ENCODE measurements at places on chromosomes 2 and 18.

GRCh38 chr2:50026236-50026635 lies 871.9 kb upstream of the FSHR start:
- DNase-seq = no peak

GRCh38 chr2:148660999-148661398 lies 16.4 kb downstream of the EPC2 start:
- no peak for DNase-seq

- peak; percentile 52 for DNase-seq
Observed at GRCh38 chr2:127024769-127025358, 82.1 kb downstream of the BIN1 start.

DNA sequence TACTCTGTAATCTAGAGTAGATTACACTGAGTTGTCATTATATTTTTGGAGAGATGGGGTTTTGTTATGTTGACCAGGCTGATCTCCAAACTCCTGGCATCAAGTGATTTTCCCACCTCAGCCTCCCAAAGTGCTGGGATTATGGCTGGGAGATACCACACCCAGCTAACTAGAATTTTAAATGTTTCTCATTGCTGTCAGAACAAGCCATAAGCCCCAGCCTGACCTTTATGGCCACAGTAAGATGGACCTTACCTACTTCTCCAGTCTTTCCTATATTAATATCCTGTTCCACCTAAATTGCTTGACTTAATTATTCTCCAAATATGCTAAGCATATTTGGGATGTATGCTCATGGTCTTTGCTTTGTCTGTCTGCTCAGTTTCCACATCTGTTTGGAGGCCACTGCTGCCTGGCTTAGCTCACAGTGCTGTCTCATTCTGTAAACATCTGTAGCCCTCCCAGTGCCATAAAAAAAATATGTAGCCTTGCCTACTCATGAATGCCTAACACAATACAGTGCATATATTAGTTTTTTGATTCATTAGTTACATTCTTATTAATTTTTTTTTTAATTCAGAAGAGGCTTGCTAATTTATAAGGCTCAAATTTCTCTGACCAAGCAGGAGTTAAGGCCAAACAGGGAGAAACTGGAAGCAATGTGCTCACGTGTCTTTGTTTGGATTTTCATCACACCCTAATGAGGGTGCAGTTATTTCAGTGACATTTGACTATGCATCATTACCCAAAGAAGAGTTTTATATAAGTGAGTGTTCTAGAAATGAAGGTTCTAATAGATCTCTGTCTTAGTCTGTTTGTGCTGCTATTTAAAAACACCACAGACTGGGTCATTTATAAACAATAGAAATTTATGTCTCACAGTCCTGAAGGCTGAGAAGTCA lies 45.3 kb upstream of the PSME4 start:
- peak; percentile 56 for DNase-seq

- no peak for DNase-seq
Observed at GRCh38 chr2:11456251-11456650, 9.7 kb downstream of the E2F6 start.

- DNase-seq = no peak
Observed at GRCh38 chr2:237171881-237172280, 86.2 kb downstream of the COPS8 start.

DNA sequence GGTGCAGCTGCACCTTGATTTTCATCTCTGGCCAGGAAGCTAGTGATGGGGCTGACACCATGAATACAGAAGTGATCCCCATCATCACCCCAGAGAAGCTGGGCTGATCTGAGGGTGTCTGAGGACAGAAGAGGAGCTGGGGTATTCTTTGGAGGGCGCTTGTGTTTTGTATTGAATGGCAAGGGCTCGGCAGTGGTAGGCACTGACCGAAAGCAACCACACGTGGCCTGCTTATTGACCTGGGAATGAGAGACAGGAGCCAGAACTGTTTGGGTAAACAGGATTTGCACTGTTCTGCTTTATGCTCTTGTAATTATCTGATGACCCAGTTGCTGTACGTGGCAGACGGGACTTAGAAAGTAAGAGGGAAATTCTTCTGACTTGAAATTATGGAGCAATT lies 62.6 kb upstream of the RPL31 start:
- no peak for DNase-seq

GRCh38 chr2:28658369-28658768 lies 93.3 kb upstream of the PPP1CB start:
- DNase-seq = peak; percentile 71

GRCh38 chr2:196143730-196144131 lies 27.6 kb downstream of the STK17B start:
- DNase-seq = no peak

- no peak for DNase-seq
Observed at GRCh38 chr2:127448526-127448925, 30.3 kb downstream of the PROC start.

DNA sequence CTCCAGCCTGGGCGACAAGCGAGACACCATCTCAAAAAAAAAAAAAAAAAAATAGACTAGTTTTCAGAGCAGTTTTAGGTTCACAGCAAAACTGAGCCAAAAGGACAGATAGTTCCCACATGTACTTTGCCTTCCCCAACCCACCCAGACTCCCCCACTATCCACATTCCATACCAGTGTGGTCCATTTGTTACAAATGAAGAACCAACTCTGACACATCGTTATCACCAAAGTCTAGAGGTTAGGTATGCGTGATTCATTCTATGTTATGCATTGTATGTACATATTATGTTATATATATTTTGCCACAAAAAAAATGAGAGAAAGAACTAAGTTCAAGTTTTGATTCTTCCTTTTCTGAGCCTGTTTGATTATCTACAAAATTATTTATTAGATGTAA lies 3.5 kb downstream of the DUSP11 start:
- DNase-seq = no peak

- no peak for DNase-seq
Observed at GRCh38 chr2:218889937-218890336, 9.3 kb downstream of the WNT10A start.

- DNase-seq = peak; percentile 51
Observed at GRCh38 chr2:130823171-130823885, 13.4 kb upstream of the ARHGEF4 start.

GRCh38 chr2:102060792-102061191 lies 69.0 kb downstream of the IL1R2 start:
- DNase-seq = no peak

GRCh38 chr2:167183931-167184330 lies 295.7 kb downstream of the XIRP2 start:
- no peak for DNase-seq

DNA sequence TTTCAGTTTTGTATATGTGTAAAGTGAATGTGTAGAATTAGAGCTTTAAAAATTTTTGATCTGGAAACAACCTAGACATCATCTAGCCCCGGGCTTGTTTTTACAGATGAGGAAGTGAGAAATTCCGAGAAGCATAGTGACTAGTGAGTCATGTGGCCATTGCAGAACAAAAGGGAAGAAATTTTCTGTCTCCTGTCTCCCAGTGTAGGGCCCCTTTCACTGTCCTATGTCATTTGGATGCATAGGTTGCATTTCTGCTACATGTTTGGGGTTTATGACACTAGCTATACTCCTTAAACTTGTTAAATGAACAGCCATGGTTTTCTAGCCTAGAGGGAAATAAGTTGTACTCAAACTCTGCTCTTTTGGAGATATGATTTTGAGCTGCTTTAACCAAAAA lies 84.6 kb downstream of the PLCL1 start:
- DNase-seq = no peak

GRCh38 chr18:62625019-62625418 lies 90.3 kb upstream of the PHLPP1 start:
- peak; percentile 31 for DNase-seq

Measured in tongue (tissue), 3 donors.